AG20443 (cell line): ENCODE measurements at places on chromosomes 6 and 20.

GRCh38 chr20:62921119-62921687 lies 5.1 kb downstream of the DIDO1 start:
- DNase-seq = peak; percentile 53

DNA sequence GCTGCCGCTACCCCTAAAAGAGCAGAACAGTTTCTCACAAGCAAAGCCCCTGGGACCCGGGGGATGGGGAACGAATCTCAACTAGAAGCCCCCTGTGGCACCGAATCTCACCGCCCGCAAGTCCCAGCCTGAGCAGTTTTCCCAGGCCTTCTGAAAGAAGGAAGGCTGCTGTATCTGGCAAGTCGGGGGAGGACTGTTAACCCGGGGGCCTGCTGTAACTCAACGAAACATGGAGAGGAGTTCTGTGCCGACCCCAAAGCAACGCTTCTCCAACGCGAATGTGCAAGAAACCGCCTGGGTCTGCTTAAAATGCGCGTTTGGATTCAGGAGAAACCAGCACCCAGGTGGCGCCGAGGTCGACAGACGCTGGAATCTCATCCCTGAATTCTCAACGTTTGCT lies 34.2 kb downstream of the DLL1 start:
- no peak for DNase-seq

DNA sequence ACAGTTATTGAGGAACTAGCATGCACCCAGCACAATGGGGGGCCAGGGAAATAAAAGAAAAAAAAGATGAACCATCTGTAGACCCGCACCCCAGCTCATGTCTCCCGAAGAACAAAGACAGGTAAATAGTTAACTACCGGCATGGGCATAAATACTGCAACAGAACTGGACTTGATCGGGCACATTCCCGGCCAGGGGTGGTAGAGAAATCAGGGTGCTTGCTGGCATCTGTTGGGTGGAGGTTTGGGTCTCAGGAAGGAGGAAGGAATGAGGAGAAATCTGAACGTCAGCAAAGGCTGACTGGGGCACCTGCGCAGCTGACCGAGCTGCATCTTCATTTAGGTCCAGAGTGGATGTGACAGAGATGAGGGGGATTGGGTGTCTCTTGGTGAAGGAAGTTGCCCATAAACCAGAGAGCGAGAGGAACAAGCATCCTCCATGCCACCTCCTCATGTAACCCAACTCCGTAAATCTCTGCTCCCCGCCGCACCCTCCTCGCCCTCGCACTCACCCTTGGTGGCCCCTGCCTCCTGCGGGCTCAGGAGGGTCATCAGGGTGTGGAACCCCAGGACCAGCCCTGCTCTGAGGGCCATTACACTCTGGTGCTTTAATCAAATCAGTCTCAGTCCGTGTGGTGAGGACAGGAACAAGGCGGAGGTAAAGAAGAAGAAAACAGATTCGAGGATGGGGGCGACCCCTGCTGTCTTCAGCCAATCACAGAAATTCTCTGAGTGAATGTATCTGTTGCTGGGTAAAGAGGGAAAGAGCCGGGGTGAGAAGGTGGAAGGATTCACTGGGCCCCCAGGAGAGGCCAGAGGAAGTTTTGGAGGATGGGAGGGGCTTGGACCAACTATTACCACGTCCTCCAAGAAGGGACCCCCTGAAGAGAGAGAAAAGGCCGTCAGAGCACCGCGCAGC lies at the start of gene HLA-DOA:
Gene HLA-DOA (minus strand): TSS at position 648 of the 918 bp plus-strand sequence.
- DNase-seq = peak; percentile 51

DNA sequence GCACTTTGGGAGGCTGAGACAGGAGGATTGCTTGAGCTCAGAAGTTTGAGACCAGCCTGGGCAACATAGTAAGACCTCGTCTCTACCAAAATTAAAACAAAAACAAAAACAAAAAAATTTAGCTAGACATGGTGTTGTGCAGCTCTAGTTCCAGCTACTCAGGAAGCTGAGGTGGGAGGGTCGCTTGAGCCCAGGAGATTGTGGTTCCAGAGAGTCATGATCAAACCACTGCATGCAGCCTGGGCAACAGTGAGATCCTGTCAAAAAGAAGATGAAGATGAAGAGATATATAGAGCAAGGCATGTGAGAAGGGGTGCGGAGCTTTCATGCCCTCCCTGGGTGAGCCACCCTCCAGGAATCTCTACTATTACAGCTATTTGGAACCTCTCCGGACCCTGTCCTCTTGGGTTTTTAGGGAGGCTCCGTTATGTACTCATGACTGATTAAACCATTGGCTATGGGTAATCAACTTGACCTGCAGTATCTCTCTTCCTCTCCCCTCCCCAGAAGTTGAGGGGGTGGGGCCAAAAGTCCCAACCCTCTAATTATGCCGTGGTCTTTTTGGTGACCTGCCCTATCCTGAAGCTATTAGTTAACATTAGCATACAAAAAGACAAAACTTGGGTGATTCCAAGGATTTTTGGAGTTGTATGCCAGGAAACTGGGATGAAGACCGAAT lies 9.0 kb downstream of the POLH start:
- no peak for DNase-seq

DNA sequence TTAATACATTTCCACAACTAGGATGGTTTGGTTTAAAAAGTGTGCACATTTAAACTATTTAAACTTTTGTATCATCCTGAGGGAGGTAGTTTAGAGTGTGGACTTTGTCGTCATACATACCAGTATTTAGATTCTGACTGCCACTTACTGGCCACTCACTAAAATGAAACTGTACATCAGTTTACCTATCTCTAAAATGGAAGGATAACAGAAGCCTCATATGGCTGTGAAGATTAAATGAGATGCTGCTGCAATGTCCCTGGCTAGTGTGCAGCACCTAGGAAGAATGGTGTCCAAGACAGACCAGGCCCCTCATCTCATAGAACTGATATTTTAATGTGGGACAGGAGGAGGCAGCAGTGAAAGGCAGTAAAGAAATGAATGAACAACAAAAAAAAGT lies 12.0 kb upstream of the PKIG start:
- DNase-seq = no peak

DNA sequence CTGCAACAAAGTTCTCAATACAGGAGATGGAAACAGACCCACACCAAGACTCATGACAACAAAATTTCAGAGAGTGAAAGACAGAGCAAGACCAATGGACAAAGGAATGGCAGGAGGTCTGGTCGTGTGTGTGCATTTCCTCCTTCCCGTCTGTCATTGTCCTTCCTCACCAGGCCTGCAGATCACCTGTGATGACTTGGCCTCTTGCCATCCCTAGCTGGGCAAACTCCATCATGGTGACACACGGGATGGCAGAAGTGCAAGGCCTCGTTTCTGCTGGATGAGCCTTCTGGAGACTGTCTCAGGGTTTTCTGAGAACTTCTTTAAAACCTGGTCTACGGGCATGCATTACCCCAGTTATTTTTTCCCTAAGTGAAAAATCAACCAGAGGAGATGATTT lies 49.2 kb downstream of the RPP21 start:
- DNase-seq = no peak

DNA sequence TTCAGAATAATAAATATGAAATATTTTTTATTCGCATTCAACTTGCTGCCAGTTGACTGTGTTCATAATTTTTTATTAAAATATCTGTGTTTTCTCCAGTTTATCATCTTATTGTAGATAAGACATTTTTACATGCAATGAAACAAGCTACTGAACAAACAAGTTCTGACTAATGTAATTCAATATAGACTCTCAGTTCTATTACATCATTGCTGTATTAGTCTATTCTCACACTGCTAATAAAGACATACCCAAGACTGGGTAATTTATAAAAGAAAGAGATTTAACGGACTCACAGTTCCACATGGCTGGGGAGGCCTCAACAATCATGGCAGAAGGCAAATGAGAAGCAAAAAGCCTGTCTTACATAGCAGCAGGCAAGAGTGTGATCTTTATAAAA lies 1357.7 kb upstream of the CITED2 start:
- no peak for DNase-seq

DNA sequence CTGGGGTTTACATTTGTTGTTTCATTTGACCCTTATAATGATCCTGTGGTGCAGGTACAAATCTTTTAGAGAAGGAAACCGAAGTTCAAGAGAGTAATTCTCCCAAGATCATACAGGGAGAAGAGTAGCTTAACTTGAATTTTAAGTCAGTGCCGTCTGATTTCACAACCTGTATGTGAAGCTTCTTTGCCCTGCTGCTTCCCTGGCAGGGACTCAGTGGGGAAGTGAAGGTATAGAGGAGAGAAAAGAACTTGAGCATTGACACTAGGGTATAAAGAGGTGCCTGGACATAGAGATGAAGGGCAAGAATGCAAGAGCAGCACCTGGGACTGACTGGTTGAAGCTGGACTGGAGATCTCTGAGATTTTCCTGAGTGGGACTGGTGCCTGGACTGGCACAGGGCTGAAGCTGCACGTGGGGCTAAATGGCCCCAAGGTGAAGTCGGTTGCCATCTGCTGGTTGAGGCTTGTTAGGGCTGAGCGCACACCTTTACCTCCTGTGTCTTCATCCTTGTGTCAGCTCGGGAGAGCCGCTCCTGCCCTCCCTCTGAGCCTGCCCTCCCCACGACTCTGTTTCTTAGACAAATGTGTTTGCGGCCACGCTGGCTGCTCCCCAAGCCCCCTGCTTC lies 41.8 kb downstream of the FARS2 start:
- peak; percentile 14 for DNase-seq

- DNase-seq = no peak
Observed at GRCh38 chr20:21562656-21563055, 48.8 kb upstream of the NKX2-2 start.

GRCh38 chr6:53986165-53986720 lies 125.0 kb upstream of the MLIP start:
- DNase-seq = peak; percentile 52

DNA sequence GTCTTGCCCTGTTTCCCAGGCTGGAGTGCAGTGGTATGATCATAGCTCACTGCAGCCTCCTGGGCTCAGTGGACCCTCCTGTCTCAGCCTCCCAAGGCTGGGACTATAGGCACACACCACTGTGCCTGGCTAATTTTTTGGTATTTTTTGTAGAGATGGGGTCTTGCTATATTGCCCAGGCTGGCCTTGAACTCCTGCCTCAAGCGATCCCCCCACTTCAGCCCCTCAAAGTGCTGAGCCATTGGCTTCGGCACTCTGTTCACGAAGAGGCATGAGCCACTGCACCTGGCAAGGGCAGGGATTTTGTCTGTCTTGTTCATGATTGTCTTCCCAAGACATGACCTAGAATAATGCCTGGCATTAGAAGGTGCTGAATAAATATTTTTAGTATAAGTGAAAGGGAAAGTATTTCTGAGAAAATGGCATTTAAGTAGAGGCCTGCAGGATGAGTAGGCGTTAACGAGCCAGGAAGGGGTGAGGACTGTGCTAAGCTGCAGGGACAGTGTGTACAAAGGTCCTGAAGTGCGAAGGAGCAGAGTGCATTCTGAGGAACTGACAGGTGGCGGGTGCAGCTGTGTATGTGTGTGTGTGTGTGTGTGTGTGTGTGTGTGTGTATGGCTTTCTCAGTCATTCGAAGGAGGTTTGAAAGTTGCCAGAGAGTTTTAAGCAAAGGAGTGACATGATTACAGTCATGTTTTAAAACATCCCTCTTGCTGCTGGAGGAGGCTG lies 43.0 kb downstream of the VEGFA start:
- no peak for DNase-seq

DNA sequence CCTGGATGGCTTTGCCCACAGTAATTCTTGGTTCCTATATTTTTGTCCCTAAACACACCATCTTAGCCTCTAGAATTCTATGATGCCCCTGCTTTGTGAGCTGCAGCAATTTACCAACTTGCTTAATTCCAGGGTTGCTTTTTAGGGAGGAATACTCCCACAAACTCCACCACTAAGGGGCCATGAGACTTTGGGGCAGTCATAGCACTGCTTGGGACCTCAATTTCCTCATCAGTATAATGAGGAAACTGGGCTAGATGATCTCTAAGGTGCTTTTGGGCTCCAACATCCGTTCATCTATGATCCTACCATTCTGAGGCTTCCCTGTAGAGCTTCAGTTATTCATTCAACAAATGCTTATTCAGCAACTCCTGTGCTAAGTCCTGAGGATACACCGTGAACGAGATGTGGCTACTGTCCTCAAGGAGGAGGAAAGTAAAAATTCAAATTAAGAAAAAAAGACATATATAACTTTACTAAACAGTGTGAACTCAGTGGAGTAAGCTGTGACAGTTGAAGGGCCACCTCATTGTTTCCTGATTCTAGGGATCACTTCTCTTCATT lies 75.3 kb downstream of the PRDM1 start:
- no peak for DNase-seq

DNA sequence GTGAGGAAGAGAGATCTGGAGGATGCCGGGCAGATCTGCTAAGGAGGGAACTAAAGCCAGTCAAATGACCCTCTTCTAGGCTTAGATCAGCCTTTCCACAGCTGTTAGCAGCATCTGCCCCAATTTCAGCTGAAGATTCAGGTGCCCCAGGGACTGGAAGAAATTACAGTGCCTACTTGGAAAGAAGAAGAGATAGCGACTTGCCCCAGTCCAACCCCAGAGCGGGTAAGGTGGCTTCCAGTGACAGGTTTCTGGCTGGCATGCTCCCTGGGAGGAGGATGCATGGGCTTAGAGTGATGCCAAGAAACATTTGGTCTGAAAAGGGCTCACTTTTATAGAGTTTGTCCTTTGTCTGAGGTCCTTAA lies 620 bp downstream of the TJAP1 start:
- DNase-seq = no peak

- no peak for DNase-seq
Observed at GRCh38 chr6:105014448-105014847, 57.5 kb downstream of the LIN28B start.

GRCh38 chr6:116168148-116168547 lies 42.2 kb upstream of the COL10A1 start:
- DNase-seq = no peak

DNA sequence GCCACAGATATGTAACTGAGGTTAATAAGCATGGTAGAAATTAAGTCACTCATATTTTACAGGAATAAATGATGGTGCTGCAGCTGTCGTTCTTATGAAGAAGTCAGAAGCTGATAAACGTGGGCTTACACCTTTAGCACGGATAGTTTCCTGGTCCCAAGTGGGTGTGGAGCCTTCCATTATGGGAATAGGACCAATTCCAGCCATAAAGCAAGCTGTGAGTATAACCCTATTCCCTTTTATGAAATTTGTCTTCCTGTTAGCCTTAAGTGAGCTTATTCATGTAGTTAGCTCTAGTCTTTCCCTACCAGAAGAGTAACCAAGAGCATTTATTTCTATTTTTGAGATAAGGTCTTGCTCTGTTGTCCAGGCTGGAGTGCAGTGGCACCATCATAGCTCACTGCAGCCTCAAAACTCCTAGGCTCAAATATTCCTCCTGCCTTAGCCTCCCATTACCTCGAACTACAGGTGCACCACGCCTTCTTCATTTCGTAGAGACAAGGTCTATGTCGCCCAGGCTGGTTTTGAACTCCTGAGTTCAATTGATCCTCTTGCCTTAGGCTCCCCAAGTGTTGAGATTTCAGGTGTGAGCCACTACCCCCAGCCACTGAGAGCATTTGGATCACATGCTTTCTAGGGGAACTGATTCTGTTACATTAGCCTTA lies 12.0 kb downstream of the TCP1 start:
- DNase-seq = no peak

- no peak for DNase-seq
Observed at GRCh38 chr6:64224819-64225218, 589.2 kb downstream of the PHF3 start.

- no peak for DNase-seq
Observed at GRCh38 chr20:58229198-58229798, 845 bp upstream of the ANKRD60 start.

GRCh38 chr20:20747298-20747697 lies 34.9 kb upstream of the RALGAPA2 start:
- DNase-seq = no peak
